ENCODE measurements at places on chromosomes 7 and 10.
A peak's percentile ranks its signal among the peaks of the same experiment; 100 is the strongest.

GRCh38 chr7:55189878-55190436, 171.1 kb downstream of the EGFR start:
- DNase-seq = no peak
- no peak overlapping the region for H3K27ac ChIP-seq
- H3K36me3 ChIP-seq = no peaks in the 10 kb centered on the region
- H3K4me1 ChIP-seq = no peaks in the 10 kb centered on the region
- H3K4me3 ChIP-seq = no peak overlapping the region

DNA sequence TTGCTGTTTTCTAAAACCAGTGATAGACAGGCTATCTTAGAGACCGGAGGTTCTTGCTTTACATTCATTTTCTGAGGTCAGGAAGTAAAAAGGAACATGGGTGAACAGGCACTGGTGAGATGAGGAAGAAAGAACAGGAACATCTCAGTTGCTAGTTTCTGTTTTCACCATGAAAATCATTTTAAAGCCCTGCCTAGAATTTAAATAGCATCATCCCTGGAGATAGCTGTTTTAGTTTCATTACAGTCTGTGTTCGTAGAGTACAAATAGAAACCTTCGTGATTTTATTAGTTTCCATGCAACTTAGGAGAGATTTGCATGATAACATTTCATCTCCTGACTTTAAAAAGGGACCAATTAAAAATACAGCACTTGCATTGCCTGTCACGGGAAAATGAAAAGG, 14.7 kb downstream of the KCNMA1 start:
- H3K27me3 ChIP-seq = no peaks in the 10 kb centered on the region
- DNase-seq = no peak
- H3K4me3 ChIP-seq = no peak overlapping the region
- no peaks in the 10 kb centered on the region for H3K36me3 ChIP-seq

DNA sequence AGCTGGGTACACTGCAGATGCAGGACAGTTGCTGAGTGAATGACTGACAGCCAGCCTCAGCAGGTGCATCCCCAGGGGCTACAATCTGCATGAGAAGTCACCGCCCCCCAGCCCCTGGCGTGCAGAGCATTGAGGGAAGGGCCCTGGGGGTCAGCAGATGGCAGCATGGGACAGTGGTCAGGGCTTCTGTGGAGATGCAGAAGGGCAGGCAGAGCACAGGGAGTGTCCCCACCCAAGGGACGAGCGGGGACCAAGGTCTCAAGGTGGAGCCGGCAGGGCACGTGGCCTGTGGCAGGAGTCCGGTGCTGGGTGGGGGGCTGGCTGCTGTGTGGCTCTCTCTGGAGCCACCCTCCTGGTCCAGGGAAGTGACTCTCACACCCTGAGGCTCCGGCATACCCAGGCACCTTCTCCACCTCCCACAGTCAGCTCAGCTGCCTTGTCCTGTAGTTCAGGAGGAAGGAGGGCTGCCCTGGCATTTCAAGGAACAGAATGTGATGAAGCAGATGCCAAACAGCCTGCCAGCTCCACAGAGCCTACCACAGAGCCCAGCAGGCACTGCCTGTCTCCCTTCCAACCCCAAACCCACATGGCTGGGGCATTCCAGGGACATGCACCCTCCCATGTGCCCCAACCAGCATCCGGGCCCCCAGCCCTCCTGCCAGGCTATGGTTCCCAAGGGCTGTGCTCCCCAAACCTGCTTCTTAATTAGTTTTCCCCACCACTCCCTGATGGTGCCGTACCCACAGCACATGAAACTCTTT, 114.5 kb downstream of the TMEM130 start:
- H3K27me3 ChIP-seq = no peaks in the 10 kb centered on the region
- no peak overlapping the region for H3K4me3 ChIP-seq
- no peaks in the 10 kb centered on the region for H3K36me3 ChIP-seq
- no peak overlapping the region for H3K27ac ChIP-seq
- no peak for DNase-seq

- no peaks in the 10 kb centered on the region for H3K4me1 ChIP-seq
- H3K36me3 ChIP-seq = no peaks in the 10 kb centered on the region
- H3K27ac ChIP-seq = no peak overlapping the region
- H3K4me3 ChIP-seq = no peak overlapping the region
- DNase-seq = no peak
Measured at GRCh38 chr10:8393531-8393930, 339.0 kb downstream of the GATA3 start.

GRCh38 chr7:128267595-128267924, 26.5 kb downstream of the LEP start:
- H3K27me3 ChIP-seq = no peaks in the 10 kb centered on the region
- no peak overlapping the region for H3K27ac ChIP-seq
- H3K36me3 ChIP-seq = no peaks in the 10 kb centered on the region
- H3K4me3 ChIP-seq = no peak overlapping the region
- no peak for DNase-seq

- H3K36me3 ChIP-seq = no peaks in the 10 kb centered on the region
- no peaks in the 10 kb centered on the region for H3K4me1 ChIP-seq
- H3K27ac ChIP-seq = no peak overlapping the region
- H3K27me3 ChIP-seq = no peaks in the 10 kb centered on the region
Measured at GRCh38 chr10:102517553-102517952, 13.8 kb downstream of the SUFU start.

- H3K4me1 ChIP-seq = no peaks in the 10 kb centered on the region
- no peaks in the 10 kb centered on the region for H3K27me3 ChIP-seq
- H3K36me3 ChIP-seq = no peaks in the 10 kb centered on the region
- H3K27ac ChIP-seq = no peak overlapping the region
- DNase-seq = no peak
Measured at GRCh38 chr7:88933285-88933684, 137.7 kb upstream of the TEX47 start.

GRCh38 chr7:66877577-66878300, 43.3 kb upstream of the TMEM248 start:
- H3K27me3 ChIP-seq = no peaks in the 10 kb centered on the region
- DNase-seq = no peak
- no peak overlapping the region for H3K27ac ChIP-seq
- no peaks in the 10 kb centered on the region for H3K4me1 ChIP-seq
- H3K4me3 ChIP-seq = no peak overlapping the region
- no peaks in the 10 kb centered on the region for H3K36me3 ChIP-seq

DNA sequence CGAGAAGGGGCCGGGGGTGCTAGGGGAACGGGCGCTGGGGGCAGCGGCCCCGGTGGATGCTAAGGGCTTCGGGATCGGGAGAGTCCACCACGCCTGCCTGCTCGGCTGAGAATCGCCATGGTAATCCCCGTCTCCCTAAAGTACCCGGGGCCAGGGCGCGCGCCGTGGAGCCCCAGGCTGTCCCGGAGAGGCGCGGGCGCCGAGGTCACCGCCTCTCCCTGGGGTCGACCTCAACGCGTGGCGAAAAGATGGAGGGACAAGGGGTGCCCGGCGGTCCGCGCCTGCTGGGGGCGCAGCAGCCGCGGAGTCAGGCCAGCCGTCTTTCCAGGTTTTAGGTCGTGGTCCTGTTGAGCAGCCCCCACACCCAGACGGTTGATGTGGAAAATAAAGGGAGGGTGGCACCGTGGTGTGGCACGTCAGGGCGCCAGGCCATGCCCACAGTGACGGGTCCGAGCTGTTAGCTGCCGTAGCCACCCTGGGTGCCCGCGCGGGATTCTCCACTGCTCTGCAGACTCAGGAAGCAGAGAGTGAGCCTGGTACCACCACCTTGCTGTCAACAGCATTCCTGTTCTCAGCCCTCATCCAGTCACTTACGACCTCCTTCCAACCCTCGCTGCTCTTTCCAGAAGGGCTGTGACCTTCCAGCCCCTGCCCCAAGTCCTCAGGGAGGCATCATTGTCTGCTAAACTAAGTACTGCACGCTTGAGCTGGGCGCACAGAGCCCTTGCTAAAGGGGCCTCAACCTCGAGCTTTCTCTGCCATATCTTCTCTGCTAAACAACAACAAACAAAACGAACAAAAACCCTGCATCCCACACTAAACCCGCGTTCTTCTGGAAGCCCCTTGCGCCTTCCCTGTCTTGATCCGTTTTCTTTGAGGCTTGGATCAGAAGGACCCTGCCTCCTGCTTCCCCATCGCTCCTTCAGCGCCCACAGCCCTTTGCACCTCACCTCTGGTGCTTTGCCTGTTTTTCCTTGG, 666 bp downstream of the SMKR1 start:
- DNase-seq = no peak
- no peaks in the 10 kb centered on the region for H3K36me3 ChIP-seq
- H3K4me1 ChIP-seq = no peaks in the 10 kb centered on the region
- peak overlapping the region; percentile 69 for H3K4me3 ChIP-seq
- H3K27ac ChIP-seq = no peak overlapping the region

GRCh38 chr10:94785211-94785610, 22.7 kb downstream of the CYP2C19 start:
- H3K4me3 ChIP-seq = no peak overlapping the region
- no peaks in the 10 kb centered on the region for H3K36me3 ChIP-seq
- no peak for DNase-seq
- H3K27me3 ChIP-seq = no peaks in the 10 kb centered on the region
- no peak overlapping the region for H3K27ac ChIP-seq

DNA sequence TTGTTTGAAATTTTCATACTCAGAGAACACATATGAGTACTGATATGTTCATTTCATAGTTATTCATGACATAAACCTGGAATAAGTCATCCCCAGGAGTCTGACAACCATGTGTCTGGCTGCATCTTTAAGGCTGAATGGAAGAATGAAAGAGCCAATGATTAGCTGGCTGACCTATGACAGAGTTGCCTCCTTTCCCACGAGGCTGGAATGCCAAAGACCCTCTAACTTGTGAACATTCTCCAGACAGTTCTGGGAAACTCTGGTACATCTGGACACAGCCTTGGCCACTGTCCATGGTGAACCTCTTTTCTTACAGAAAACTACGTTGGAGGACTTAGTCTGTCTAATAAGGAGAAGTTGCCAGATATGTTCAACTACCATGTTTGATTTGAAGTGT, 380.8 kb upstream of the MKI67 start:
- H3K36me3 ChIP-seq = no peaks in the 10 kb centered on the region
- no peak overlapping the region for H3K27ac ChIP-seq
- H3K27me3 ChIP-seq = no peaks in the 10 kb centered on the region

DNA sequence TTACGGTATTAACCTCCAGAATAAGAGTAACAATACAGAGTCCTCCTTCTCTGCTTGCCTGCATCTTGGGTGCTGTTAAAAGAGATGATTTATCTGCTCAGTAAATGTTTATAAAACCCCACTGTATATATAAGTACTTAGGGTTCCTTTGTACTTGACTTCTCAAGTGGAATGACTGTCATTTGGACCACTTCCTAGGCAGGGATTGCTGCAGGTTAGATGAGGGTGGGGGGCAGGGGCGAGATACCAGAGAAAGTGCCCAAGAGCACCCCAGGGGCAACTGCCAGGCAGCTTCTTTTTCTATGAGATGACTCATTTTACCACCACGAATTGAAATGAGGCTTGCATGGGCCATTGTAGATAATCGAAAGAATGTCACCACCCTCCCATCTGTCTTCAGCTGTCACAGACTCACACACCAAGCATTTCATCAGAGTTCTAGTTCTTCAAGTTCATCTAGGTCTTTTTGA, 421.9 kb upstream of the GALNT17 start:
- H3K27me3 ChIP-seq = no peaks in the 10 kb centered on the region
- H3K4me1 ChIP-seq = no peaks in the 10 kb centered on the region
- H3K4me3 ChIP-seq = no peak overlapping the region
- H3K36me3 ChIP-seq = no peaks in the 10 kb centered on the region
- no peak for DNase-seq

GRCh38 chr7:100963874-100964273, 5.5 kb upstream of the MUC12 start:
- no peaks in the 10 kb centered on the region for H3K36me3 ChIP-seq
- DNase-seq = no peak
- H3K4me3 ChIP-seq = no peak overlapping the region
- H3K27ac ChIP-seq = no peak overlapping the region
- H3K4me1 ChIP-seq = peaks cover 6% of the 10 kb centered on the region

GRCh38 chr10:100482834-100483185, 20.0 kb downstream of the WNT8B start:
- DNase-seq = no peak
- peak overlapping the region; percentile 48 for H3K4me3 ChIP-seq
- peak overlapping the region; percentile 58 for H3K27ac ChIP-seq

DNA sequence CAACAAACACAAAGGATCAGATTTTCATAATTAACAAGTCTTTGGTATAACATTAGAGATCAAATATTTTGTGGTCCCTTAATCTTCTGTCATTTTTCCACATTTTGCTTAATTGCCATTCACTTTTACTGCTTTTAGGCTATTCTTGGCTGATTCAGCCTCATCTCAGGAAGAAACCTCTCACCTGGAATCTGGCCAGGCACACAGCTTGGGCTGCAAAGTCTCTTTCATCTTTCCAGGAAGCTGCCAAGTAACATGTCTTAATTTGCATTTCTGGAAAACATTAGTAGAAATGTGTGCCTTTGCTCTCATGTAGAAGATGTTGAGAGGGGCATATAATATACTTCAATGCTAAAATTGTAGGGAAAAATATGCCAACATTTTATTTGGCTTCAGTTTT, 174.2 kb upstream of the STEAP4 start:
- no peak for DNase-seq
- no peaks in the 10 kb centered on the region for H3K4me1 ChIP-seq
- H3K36me3 ChIP-seq = no peaks in the 10 kb centered on the region
- no peak overlapping the region for H3K27ac ChIP-seq
- H3K4me3 ChIP-seq = no peak overlapping the region
- H3K27me3 ChIP-seq = no peaks in the 10 kb centered on the region

- no peaks in the 10 kb centered on the region for H3K36me3 ChIP-seq
- H3K27ac ChIP-seq = no peak overlapping the region
- H3K4me1 ChIP-seq = no peaks in the 10 kb centered on the region
- no peak overlapping the region for H3K4me3 ChIP-seq
Measured at GRCh38 chr7:27688056-27688455, 25.4 kb upstream of the HIBADH start.

- H3K27ac ChIP-seq = no peak overlapping the region
- H3K4me1 ChIP-seq = no peaks in the 10 kb centered on the region
- DNase-seq = no peak
- no peaks in the 10 kb centered on the region for H3K36me3 ChIP-seq
- no peak overlapping the region for H3K4me3 ChIP-seq
- no peaks in the 10 kb centered on the region for H3K27me3 ChIP-seq
Measured at GRCh38 chr7:106050002-106050745, 61.9 kb downstream of the SYPL1 start.

Measured in pancreas (tissue), 10 donors.